ENCODE measurements at places on chromosomes 5 and 9. TPM values are rescaled to one million over a fixed set of nuclear protein-coding genes. Genes with fewer than 3 reads are reported as not detected.
A peak's percentile ranks its signal among the peaks of the same experiment; 100 is the strongest.

GRCh38 chr9:123419091-123419490 lies 63.1 kb downstream of the CRB2 start:
- DNase-seq: no peak

- DNase-seq: no peak
Measured at GRCh38 chr9:9286001-9286400, 1326.8 kb downstream of the PTPRD start.

DNA sequence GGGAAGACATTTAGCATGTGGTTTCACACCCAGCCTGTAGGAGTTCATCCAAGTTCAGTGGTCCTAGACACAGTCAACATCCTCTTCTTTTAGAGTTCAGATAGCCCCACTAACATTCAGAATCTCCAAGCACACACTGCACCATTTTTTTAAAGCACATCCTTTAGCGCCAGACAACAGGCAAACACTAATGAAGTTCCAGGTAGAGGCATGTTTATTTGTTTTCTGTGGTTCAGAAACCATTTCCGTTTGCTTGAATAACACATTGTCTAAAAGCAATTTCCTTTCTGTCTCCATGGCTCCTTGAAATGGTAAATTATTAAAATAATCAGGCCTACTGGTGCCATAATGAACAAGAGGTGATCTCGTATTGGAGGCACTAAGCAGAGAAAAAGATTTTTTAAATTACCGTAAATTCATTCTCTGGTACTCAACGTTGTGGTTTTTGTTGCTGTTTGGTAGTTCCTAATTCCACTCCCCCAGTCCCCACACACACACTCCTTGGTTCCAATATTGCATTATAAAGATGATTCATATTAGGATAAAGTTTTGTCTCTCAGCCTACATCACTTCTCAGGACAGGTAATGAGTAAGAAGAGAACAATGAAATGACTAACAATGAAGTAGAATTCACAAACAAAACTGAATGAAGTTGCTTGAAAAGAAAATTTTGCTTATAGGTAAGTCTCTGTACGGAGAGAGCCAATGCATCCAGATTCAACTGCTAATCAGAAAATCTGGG lies 153.1 kb downstream of the PCSK1 start:
- peak; percentile 57 for DNase-seq

DNA sequence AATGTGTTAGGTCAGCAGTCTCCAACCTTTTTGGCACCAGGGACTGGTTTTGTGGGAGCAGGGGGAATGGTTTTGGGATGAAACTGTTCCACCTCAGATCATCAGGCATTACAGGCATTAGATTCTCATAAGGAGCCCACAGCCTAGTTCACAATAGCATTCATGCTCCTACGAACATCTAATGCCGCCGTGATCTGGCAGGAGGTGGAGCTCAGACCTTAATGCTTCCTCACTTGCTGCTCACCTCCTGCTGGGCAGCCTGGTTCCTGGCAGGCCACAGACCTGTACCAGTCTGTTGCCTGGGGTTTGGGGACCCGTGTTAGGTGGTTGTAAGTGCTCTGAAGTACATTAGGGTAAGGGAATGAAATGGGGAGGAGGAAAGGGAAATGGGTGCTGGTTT lies 9.7 kb upstream of the CTNNA1 start:
- DNase-seq: no peak

DNA sequence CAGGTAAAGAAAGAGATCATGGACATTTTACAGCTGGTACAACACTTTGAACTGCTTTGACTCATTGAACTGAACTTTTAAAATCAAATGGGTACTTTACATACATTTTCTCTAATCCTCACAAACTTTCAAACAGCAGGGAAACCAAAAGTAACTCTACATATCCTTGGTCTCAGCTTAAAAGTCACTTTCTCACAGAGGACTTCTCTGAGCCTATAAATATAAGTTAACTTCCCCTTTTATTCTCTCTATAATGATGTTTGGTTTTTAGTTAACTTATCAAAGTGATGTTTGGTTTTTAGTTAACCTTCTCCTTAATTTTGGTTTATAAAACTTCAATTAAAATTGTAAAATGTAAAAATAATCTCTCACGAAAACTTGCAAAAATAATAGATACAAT lies 209.8 kb downstream of the MCTP1 start:
- DNase-seq: no peak

DNA sequence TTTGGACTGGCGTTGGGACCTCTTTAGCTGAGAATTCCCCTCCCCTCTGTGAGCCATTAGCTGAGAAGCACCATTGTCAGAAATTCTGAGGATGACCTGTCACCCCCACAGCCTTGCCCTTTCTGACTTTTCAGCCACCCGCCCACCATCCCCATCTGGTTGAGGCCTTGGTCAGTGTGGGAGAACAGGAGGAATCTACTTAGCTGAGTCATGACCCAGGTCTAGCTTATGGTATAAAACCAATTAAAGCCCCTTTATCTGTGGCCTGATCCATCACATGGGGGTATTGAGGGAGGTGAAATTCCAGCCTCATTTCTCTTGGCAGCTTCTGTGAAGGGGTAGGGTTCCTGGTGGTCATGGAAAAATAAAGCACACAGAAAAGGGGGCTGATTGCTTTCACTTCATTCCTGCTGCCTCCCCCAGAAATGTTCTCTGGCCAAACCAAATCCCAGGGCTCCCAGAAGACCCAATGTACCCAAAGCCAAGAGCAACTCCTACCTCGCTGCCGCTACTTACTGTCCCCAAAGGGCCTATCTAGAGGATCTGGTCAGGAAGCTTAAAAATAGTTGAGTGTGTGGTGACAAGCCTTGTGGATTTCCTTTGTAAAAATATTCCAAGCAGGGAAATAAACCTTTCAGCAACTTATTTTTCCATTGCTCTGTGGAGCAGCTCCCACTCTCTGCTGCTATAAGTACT lies 174.8 kb upstream of the TNC start:
- peak; percentile 53 for DNase-seq

GRCh38 chr5:112684737-112685136 lies 52.9 kb upstream of the APC start:
- DNase-seq: peak; percentile 88

- DNase-seq: no peak
Measured at GRCh38 chr5:88116396-88116795, 152.2 kb downstream of the TMEM161B start.

- no peak for DNase-seq
Measured at GRCh38 chr9:82988488-82988887, 74.5 kb downstream of the RASEF start.

DNA sequence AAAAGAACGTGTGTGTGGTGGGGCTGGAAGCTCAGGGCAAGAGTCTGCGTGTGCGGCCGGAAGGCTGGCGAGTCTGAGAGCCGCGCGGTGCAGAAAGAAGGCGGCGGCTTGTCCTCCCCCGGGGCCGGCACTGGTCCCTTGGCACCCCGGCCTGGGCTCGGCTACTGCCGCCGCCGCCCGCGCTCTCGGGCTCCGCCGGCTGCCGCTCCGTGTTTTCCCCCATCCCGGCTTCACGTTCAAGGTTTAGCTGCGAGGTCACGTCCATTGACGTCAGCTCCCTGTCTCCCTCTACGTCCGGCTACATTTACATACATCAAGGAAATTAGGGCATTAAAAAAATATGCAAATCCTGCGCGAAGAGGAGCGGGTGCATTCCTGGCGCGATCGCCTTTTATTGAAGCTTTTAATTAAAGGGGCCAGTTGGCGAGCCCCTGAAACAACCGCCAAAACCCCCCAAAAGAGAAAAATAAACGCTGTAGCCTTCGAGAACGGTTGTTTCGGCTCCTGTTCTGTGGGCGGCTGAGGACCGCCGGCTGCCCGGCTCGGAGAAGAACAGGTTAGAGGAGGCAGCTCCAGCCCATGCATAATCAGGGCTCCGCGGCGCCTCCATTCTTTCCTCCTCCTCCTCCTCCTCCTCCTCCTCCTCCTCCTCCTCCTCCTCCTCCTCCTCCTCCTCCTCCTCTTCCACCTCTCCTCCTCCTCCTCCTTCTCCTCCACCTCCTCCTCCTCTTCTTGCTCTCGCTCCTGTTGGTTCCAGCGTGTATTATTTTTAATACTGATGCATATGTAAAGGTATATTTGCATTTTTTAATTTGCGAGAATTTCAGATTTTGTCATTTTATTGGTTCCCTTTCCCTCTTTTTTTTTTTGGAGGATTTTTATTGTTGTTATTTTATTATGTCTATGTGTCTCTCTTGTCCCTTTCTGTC lies 207.0 kb downstream of the MEF2C start:
- DNase-seq: no peak

- no peak for DNase-seq
Measured at GRCh38 chr9:95031711-95032461, 285.6 kb downstream of the FANCC start.

GRCh38 chr9:79857188-79857587 lies 285.4 kb downstream of the TLE4 start:
- no peak for DNase-seq

- DNase-seq: no peak
Measured at GRCh38 chr9:114390952-114391351, 3.2 kb upstream of the AKNA start.

GRCh38 chr5:137300411-137301240 lies 198.5 kb downstream of the SPOCK1 start:
- DNase-seq: peak; percentile 66

GRCh38 chr5:159441441-159441840 lies 111.2 kb upstream of the IL12B start:
- no peak for DNase-seq

GRCh38 chr9:133342069-133342406 lies 5.9 kb downstream of the MED22 start:
- DNase-seq: peak; percentile 65

DNA sequence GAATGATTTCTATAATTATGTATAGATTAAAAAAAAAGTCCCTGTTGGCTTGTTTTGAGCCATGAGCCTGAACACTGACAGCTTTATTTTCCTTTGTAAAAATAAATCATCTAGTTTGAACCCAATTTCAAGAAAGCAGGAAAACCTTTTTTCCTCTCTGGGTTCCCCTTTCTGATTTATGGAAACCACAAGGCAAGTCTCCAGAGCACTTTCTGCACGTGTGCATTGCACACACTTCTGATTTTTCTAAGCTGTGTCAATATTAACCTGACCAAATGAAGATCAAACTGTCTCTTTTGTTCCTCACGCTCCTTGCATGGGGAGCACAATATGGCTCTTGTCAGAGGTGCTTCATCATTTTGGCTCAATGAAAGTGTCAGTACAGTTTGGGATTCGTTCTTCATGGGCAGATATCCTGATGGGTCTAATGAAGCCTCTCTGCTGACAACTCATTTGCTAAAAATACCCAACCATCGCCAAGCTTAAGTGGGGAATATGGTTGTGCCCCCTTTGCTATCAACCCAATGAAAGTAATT lies 39.2 kb upstream of the PCA3 start:
- DNase-seq: no peak

DNA sequence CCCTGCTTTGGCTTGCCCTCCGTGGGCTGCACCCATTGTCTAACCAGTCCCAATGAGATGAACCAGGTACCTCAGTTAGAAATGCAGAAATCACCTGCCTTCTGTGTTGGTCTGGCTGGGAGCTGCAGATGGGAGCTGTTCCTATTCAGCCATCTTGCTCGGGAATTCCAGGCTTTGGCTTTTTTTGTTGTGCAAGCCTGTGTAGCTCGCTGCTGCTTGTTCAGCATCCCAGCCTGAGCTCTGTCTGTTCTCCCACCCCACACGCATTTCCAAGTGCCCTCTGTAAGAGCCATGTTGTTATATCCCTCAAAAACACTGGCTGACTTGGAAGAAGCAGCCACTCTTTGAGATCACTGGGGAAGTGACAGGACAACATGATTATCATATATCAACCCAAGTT lies 101.6 kb upstream of the DPYSL3 start:
- DNase-seq: no peak

DNA sequence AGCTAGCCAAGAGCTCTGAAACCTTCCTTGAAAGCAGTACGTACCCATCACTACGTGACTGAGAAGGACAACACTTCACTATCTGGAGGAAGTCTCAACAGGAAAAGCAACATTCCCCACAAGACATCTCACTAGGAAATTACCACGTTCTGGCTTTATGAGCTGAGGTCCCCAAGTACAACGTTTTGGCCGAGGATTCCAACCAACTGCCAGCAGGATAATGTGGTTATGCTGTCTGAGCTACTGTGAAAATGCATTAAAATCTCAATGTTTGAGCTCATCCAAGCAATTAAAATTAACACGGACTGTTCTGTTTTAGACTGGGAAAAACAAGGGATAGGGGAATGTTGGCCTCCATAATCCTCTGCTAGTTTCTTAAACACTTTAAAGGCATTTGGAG lies 16.4 kb downstream of the MED27 start:
- DNase-seq: no peak

DNA sequence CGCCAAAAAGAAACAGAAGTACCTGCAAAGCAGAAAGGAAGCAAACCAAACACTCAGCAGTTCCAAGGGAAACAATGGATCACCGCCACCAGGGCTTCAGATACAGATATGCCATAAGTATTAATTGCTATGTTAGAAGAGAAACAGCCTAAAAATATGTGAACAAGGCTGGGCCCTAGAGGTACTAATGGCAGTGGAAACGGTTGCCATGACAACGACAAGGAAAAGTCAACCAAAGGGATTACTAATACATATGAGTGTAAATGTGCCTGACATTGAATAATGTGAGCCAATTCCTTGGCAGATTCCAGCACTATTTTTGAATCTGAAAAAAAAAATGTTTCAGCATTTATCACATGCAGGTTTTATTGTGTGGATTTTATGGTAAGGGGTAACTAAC lies 75.0 kb downstream of the CAVIN4 start:
- DNase-seq: no peak

DNA sequence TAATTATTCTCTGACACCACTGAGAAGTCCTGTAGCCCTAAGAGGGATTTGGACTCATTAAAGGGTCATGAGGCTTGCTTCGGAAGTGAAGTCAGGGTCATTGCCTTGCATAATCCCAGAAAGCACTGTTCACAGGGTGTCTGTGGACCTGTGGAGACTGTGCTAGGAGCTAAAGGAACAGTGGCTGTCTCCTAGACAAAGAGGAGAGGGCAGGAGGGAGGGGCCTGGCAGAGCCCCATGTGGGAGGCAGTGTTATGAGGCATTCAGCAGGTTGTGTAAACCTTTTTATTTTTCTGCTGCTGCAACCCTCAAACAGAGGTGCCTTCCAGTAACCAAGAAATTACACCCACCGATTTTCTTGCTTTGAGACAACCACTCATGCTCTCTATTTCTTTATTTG lies 3.3 kb downstream of the TMEM174 start:
- DNase-seq: no peak

FOXD4L6 gene
- under 0.01 TPM for total RNA-seq

SARDH gene
- total RNA-seq: 10.9 TPM

GNA14 gene
- total RNA-seq: 0.72 TPM

UBAP1 gene
- total RNA-seq: 43.9 TPM

CYSTM1 gene
- total RNA-seq: 24.2 TPM

NR6A1 gene
- 0.88 TPM for total RNA-seq

STK32A gene
- total RNA-seq: 1.8 TPM

TMEM171 gene
- total RNA-seq: 8.0 TPM

WDR38 gene
- total RNA-seq: not detected

FOXD4 gene
- 0.29 TPM for total RNA-seq

GDNF gene
- 6.2 TPM for total RNA-seq

PLEKHG4B gene
- total RNA-seq: 0.36 TPM

KIF4B gene
- total RNA-seq: not detected

TMC1 gene
- total RNA-seq: not detected

IRX4 gene
- total RNA-seq: not detected

SPATA31E1 gene
- not detected for total RNA-seq

DMRT3 gene
- not detected for total RNA-seq

TMEM232 gene
- 1.4 TPM for total RNA-seq

ITGA1 gene
- total RNA-seq: 31.8 TPM

FOXD4L5 gene
- under 0.01 TPM for total RNA-seq

MORN5 gene
- 0.36 TPM for total RNA-seq

SPATA6L gene
- 0.72 TPM for total RNA-seq

C5orf58 gene
- not detected for total RNA-seq

ZNF366 gene
- total RNA-seq: not detected

PCDHGA5 gene
- 2.7 TPM for total RNA-seq

PDE6A gene
- total RNA-seq: under 0.01 TPM

GMCL2 gene
- total RNA-seq: not detected

LMAN2 gene
- total RNA-seq: 295 TPM

BTNL8 gene
- not detected for total RNA-seq
